Stimulated activated CD4-positive, alpha-beta T cell treated with anti-CD3 and anti-CD28 coated beads, Interleukin-1b, Interleukin-23, amount 100 ng/mL, for 48 hours (primary cell): ENCODE measurements at places on chromosomes 6 and 20.

DNA sequence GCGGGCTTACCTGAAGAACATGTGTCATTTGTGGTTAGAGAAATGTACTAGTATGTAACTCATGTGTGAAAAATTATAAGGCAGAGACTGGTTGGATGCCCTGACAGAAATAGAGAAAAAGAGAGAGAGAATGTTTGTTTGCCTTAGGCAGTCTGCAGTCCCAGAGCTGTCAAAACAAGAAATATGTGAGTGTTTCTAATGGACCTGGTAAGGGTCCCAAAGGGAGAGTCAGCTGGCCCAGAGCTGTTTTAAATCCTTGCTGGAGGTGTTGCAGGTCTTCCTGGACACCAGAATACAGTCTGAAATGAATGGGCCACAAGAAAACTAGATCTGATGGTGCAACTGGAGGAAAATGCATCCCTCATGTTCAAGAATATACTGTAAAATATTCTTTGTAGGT lies 158.3 kb upstream of the OGFRL1 start:
- DNase-seq, result no peak

DNA sequence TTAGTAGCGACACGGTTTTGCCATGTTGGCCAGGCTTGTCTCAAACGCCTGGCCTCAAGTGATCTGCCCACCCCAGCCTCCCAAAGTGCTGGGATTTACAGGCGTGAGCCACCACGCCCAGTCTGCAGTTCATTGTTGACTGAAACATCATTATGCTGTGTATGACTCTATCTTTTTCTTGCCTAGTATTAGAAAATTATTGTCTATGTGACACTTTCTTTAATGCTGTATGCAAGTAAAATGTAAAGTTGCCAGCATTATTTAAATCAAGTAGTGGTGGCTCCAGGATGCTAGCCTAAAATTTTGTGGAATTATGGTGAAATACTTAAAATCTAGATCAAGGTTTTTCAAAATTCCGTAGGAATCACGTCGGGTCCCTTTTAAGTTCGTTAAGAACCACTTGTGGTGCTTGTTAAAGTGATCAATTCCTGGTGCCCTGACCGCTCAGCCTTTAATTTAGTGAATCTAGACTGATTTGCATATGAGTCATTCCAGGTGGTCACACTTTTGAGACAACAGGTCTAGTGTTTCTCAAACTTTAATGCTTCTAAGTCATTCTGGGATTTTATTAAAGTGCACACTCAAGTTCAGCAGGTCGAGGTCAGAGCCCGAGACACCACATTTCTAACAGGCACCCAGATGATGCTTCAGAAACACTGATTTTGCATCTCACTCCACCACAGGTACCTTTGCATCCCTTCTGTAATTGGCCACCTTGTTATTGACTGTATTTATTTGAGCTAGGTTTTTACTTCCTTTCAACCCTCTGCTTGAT lies 132.6 kb upstream of the MTHFD1L start:
- no peak for DNase-seq

- no peak for DNase-seq
Measured at GRCh38 chr20:53382263-53382844, 211.3 kb downstream of the ZNF217 start.

DNA sequence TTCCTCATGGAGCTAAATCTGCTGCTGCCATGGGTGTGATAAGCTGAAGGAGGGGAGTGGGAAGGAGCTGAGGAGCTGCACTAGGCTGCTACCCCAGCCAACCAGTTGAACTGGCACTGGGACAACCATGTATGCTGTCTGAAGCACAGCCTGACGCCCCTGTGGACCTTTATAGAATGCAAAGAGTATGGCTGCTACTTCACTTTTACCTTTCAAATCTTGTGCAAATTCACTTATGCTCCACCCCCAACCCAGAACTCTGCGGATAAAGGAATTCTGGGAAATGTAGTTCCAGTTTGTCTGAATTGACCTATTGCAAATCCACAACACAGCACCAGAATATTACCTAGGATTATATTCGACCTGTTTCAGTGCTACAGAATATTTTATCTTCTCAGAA lies 217.4 kb upstream of the SLC35B3 start:
- no peak for DNase-seq

DNA sequence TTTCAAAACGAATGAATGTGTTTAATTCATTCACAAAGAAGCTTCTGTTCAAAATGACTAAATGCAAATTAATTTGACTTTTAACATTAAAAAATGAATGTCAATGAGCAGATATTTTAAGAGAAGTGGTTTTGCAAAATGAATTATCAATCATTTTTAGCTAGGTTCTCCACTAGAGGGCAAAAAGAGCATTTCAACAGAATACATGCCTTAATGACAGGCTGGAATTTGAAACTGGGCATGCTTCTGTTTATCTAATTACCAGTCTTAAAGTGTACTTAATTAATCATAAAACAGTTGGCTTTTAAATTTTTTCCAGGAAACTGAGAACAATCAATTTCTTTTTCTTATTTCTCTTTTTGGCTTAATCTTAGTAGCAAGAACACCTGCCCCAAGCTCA lies 63.8 kb upstream of the TINAG start:
- DNase-seq, result no peak

DNA sequence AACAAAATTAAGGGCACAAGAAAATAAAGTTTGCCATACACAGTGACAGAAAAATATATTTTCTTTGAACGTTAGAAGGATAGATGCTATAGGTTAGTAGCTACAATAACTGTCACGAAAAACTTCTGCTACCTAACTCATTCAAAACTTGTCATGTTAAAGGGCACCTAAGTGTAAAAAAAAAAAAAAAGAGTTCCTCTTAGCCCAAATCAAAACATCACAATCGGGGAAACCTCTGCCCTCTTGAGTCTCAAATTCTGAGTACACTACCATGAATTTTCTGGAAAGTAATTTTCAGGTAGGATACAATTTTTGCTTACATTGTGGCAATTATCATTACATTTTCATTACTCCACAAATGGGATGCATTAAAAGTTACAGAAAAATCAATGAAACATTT lies 5.7 kb downstream of the ATXN1 start:
- DNase-seq, result no peak

- peak; percentile 46 for DNase-seq
Measured at GRCh38 chr20:63536997-63537524, at the start of gene PTK6. TSS of gene PTK6 (minus strand) at chr20:63537376. CDS start at chr20:63537314, 62 bp downstream.

- no peak for DNase-seq
Measured at GRCh38 chr6:142152746-142153145, 5.7 kb downstream of the VTA1 start.

DNA sequence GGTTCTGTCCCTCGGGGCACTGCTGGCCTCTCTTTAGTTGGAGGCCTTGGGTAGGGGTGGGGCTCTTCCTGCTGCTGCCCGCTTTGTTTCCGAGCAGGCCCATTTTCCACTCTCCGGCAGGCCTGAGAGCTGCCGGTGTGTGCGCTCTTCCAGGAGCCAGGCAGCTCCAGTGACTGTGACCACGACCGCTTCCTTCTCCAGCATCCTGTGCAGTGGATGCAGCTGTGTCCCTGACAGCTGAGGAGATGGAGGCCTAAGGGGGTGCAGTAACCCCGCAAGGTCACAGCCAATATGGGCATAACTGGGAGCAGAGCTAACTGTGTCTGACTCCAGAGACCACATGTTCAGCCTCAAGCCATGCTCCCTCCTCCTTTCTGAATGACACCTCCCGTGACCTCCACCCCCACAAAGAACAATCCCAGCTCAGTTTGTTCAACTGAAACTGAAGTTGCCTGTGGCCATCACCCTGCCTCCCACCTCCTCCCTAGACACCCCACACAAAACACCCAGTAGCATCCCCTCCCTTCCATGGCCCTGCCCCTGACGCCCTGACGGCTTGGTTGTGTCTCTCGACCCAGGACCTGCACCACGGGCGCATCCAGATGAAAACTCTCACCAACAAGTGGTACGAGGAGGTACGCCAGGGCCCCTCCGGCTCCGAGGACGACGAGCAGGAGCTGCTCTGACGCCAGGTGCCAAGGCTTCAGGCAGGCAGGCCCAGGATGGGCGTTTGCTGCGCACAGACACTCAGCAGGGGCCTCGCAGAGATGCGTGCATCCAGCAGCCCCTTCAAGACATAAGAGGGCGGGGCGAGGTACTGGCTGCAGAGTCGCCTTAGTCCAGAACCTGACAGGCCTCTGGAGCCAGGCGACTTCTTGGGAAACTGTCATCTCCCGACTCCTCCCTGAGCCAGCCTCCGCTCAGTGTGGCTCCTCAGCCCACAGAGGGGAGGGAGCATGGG lies 27.8 kb downstream of the SPATA2 start:
- no peak for DNase-seq

DNA sequence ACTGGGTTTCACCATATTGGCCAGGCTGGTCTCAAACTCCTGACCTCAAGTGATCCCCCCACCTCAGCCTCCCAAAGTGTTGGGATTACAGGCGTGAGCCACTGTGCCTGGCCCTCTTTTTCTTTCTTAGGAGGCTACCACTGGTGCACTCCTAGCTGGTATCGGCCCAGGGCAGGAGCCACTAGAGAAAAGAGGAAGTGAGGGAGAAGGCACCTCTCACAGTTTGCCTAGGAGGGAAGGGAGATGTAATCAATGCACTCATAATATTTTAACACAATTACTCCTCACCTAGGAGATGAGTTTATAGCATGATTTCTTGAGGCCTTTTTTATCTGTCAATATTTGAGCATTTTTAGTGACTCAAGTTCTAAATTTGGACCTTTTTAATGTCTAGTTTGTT lies 189.0 kb upstream of the SOX4 start:
- no peak for DNase-seq

- DNase-seq, result no peak
Measured at GRCh38 chr20:58154113-58154512, 74.3 kb downstream of the ANKRD60 start.

GRCh38 chr6:16594849-16595248 lies 166.4 kb downstream of the ATXN1 start:
- DNase-seq, result no peak

- peak; percentile 21 for DNase-seq
Measured at GRCh38 chr6:142935553-142936517, 9.1 kb downstream of the HIVEP2 start.

GRCh38 chr6:89302936-89303335 lies 12.2 kb downstream of the GABRR2 start:
- DNase-seq, result no peak

DNA sequence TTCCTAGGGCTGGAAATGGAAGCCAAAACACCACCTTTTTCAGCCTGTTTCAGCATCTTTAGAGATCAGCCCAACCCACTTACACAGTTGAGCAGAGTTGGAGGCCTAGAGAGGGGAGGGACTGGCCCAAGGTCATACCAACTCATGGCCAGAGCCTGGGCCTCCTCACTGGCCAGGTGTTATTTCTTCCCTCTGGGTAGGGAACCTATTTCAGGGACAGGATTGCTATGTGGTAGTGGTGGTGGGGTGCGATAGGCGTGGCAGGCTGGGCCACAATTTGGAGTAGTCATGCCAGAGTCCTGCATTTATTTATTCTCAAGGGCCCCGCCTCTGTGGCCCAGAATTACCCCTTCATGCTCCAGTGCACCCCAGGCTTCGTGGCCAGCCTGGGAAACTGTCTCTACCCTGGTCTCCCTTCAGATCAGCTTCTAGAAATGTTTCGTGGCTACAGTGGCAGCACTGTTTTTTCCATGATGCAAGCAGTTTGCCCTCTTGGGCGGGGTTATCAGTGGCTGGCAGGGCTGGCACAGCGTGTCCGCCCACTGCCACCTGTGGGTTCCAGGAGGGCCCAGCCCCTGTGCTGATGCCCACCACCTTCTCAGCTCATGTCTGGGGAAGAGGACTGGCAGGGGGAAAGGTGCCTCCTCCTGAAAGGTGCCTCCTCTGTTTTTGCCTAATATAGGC lies 6.2 kb downstream of the VEGFA start:
- DNase-seq, result no peak

- DNase-seq, result no peak
Measured at GRCh38 chr6:83514466-83514865, 2.1 kb downstream of the PRSS35 start.

GRCh38 chr20:51129147-51129776 lies 106.4 kb upstream of the KCNG1 start:
- peak; percentile 8 for DNase-seq

DNA sequence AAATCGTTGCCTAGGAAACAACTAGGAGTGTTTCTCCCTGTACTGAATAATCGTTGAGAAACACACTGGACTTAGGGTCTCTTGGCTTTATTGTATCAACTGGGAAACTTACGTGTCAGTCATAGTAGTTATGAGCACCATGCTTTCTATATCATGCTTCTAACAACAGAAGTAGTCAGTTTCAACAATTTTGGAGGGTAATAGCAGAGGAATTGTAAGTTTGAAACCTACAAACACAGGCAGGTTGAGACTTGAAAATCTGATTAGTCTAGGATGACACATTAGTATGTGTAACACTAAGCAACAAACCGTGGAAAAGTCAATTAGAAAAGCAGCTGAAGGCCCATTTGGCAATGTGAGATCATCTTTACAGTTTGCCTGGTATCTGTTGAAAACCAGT lies 43.9 kb upstream of the FABP7 start:
- no peak for DNase-seq

DNA sequence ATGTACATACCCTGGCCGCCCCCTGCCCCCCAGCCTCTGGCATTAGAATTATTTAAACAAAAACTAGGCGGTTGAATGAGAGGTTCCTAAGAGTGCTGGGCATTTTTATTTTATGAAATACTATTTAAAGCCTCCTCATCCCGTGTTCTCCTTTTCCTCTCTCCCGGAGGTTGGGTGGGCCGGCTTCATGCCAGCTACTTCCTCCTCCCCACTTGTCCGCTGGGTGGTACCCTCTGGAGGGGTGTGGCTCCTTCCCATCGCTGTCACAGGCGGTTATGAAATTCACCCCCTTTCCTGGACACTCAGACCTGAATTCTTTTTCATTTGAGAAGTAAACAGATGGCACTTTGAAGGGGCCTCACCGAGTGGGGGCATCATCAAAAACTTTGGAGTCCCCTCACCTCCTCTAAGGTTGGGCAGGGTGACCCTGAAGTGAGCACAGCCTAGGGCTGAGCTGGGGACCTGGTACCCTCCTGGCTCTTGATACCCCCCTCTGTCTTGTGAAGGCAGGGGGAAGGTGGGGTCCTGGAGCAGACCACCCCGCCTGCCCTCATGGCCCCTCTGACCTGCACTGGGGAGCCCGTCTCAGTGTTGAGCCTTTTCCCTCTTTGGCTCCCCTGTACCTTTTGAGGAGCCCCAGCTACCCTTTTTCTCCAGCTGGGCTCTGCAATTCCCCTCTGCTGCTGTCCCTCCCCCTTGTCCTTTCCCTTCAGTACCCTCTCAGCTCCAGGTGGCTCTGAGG lies 7.6 kb downstream of the CDKN1A start:
- DNase-seq, result no peak

- DNase-seq, result no peak
Measured at GRCh38 chr6:22448291-22448711, 121.1 kb upstream of the HDGFL1 start.

DNA sequence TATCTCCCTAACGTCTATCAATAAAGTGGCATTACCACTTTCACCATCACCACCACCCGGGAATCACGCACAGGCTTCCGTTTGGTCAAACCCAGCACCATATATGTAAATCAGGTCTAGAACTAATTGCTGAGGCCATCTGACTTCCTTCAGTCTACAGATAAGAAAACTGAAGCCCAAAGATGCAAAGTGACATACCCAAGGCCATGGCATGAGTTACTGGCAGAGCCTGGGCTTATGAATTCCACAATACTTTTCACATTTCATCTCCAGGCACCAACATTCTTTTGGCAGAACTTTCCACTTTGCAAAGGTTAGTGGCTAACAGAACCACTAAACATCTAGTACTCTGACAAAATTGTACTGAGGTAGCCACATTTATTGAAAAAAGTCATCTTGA lies 64.5 kb upstream of the TINAG start:
- DNase-seq, result no peak
